ENCODE measurements at places on chromosomes 6 and 20.

DNA sequence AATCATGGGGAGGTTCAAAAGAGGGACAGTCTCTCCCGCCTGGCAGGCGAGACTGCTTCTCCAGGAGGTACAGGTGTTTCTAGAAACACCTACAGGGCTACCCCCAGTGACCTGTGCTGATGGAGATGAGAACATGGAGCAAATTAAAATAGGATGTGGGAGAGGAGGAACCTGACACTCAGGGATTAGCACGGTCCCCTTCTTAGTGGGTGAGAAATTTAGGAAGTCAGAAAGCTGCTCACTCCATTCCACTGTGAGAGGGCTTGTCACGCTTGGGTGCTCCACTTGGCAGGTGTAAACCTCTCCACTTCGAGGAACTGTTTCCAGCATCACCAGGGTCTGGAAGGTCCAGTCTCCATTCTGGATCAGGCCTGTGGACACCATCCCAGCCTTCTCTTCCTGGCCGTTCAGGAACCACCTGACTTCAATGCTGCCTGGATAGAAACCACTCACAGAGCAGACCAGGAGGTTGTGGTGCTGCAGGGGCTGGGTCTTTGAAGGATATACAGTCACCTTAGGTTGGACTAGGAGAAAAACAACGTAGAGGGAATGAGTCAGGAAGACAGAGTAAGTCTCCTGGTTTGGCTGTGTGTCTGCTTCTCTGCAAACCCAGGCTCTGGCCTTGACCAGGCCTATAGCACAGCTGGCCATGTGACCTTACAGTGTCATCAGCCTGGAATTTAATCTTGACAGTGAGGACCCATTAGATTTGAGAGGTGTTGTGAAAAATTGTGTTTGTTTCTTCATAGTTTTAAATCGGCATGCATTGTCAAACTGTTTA, 8.1 kb downstream of the HLA-DRB1 start:
- no peak for DNase-seq

DNA sequence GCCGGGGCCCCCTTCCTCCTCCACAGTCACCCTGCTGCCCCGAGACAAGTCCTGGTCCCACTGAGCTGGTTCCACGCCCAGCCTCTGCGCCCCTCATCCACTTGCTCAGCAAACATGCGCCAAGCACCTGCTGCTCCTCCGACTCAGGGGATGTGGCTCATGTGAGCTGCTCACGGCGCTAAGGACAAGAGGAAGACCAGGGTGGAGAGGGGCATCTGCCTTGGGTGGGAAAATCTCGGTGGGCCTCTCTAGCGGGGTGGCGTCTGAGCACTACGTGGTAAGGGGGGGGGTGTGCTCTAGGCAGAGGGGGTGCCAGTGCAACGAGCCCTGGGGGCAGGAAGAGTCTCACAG, 4.5 kb downstream of the LAMA5 start:
- no peak for DNase-seq

DNA sequence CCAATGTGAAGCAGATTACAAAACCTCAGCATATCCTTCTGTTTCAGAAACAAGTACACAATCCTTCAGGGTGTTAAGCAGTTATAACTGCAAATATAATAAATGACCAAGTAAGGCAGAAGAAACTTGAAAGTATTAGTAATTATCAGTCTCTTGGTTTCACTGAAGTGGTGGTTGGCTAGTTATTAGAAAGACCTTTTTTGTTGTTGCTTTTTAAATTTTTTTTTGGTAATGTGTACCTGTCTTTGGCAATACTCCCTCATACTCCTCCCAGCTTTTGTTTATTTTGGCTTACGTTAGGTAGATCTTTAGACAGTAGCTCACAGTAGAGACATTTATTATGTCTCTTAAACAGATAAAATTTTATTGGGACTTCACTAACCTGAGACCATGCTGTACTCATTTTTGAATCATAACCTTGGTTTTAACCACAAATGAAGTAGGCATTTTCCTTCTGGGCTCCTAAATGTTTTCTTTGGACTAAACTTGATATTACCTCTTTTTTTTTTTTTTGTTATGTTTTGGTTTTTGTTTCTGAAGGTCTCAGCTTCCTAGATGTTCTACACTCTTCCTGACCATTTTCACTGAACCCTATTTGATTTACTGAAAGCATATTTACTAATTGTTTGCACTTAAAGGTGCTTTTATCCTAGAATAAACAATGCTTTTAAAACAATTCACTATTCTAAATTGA, 6.4 kb downstream of the CD2AP start:
- no peak for DNase-seq

- no peak for DNase-seq
Observed at GRCh38 chr6:42396720-42397119, 55.0 kb downstream of the TRERF1 start.

- DNase-seq: peak; percentile 67
Observed at GRCh38 chr20:44388466-44389023, 33.0 kb downstream of the HNF4A start.

DNA sequence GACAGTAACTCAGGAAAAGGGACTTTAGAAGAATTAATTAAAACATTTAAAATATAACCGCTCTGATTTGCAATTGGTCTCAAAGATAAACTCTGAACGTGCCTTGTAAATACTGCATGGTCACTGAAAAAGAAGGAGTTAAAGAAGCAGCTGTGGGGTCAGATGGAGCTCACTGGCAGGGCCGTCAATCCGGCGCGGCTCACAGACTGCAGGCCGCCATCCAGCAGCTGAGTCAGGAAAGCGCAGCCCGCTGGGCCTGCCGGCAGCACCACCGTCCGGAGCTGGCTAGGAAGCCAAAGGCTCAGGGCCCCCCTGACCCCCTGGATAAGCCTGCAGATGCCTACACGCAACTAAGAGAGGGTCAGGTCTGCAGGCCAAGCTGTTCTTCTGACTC, 54.2 kb upstream of the FRMD1 start:
- peak; percentile 19 for DNase-seq

GRCh38 chr6:75460681-75461080, 32.9 kb downstream of the FILIP1 start:
- no peak for DNase-seq

Measured in kidney capillary endothelial cell (primary cell).